Mesenteric fat pad (tissue), 1 donor: ENCODE measurements at places on chromosomes 12 and 14.

DNA sequence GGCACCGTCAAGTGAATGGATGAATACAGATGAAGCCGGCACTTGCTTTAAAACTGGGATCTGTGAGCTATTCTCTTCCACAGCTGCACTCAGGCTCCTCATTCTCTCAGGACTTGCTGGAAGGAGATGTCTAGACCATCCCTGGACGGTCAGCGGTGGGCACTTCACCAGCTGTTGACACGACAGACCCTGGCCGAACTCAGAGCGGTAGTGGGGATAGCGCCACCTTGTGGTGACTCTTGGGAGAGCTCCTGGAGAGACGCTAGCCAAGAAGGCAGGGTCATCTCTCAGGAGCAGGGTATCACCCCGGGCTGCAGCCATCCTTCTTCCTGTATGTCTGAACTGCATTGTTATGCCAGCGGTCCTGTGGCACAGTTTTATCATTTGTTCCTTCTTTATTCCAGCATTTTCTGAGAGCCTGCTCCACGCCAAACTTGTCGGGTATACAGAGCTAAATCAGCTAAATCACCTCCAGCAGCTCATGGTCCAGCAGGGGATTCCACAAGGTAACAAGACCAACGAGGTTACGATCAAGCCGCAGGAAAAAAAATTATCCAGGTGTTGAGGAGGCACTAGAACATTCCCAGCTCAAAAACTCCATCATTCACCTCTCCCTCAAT lies 10.0 kb downstream of the WNT1 start:
- no peak for DNase-seq

- DNase-seq, result no peak
Measured at GRCh38 chr12:91767237-91767636, 378.4 kb downstream of the BTG1 start.

GRCh38 chr12:129607301-129607700 lies 296.5 kb downstream of the TMEM132D start:
- DNase-seq, result no peak

- no peak for DNase-seq
Measured at GRCh38 chr12:60684988-60685655, 1089.3 kb downstream of the SLC16A7 start.

DNA sequence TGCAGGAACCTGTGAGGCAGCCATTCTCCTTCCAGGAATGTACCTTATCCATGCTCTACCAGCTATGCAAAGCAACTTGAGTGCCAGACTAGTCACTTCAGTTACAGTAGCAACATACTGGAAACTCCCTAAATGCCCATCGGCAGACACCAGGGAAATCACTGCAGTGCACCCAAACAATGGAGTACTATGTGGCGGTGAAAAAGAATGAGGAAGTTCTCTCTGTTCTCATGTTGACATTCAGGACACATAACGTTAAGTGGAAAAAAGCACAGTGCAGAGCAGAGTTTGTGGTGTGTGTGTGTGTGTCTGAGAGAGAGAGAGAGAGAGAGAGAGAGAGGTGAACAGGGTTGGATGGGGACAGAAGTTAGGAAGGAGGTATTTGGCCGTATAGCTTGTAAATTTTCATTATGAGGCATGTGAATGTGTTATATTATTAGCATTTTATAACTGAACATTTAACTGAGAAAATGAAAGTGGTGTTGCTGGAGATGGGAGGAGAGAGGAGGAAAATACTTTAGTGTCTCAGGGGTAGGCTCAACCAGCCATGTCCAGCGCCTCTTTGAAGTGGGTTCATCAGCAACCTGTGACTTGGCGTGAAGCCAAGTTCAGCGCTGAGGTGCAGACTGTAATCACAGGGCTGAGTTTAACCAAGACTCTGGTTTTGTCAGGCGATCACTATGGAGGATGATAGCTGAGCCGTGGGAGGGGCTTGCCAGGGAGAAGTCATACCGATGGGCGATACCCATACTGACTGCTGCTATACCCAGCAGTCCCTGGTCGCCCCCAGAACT lies 17.3 kb downstream of the TNFAIP2 start:
- no peak for DNase-seq

GRCh38 chr12:74922117-74922516 lies 287.5 kb downstream of the KCNC2 start:
- no peak for DNase-seq

DNA sequence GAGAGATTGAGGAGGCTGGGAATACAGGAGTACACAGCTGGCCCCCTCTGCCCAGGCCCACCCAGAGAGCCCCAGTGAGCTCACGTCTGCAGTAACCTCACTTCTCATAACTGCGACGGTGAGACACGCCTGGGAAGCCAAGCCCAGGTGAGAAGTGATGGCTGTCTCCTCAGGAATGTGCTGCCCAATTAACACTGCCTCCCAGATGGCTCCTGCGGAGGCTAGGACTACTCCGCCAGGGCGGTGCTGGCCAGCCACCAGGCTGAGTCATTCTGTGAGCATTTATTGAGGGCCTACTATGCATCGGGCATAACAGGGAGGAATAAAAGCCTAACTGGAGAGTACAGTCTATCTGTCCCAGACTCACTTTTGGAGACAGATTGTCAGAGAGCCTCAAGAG lies 9.3 kb upstream of the TMEM106C start:
- DNase-seq, result no peak

DNA sequence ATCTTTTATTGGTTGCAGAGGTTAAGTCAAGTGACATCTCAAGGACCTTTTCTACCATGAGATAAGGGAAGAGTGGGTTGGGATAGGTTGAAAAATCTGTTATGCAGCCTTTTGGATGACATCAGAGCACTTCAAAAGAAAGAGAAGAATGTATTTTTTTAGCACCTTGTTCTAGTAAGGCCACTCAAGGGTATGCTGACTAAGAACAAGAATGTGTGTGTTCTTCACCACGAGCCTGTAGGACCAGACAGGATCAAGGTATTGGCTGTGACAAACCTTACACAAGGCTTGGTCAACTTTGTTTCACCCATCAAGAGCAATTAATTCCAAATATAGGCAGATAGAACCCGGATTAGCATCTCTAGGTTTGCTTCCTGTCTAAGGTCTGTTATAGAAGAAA lies 142.5 kb downstream of the SAMD4A start:
- DNase-seq, result no peak

GRCh38 chr14:36981832-36982529 lies 190.4 kb downstream of the SLC25A21 start:
- no peak for DNase-seq

DNA sequence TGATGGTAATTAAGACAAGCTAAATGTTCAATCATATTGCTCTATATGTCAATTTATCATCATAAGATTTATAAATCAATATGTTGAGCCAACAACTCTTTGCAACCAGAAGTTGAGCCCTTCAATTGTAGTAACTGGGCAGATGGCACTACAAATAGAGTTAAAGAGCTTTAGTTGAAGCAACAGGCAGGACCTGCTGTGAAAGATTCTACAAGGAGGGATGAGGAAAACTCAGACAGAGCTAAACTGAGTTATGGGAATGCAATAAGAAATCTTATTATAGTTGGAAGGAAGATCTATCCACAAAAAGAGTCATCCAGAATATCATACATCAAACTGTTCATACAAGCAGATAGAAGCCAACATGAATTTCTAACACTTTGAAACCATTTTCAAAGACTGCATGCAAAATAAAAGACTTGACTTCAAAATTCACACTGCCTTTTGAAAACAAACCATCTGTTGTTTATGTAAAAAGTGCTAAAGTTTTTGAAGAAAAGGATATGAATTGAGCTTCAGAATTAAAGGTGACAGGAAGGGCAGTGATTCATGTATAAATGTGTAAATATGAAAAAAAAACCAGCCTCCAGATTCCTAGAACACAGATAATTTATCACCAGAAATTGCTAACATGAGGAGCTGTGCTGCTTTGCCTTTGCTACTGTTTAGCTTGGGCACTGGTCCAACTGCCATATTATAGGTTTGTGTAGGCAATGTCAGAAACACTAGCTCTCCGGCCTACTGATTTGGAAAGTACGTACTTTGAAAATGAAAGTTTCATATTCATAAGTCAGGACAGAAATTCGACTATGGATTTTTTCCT lies 133.2 kb downstream of the SLC35F4 start:
- DNase-seq, result no peak

GRCh38 chr12:25376985-25377384 lies 126.3 kb upstream of the KRAS start:
- DNase-seq, result no peak

GRCh38 chr12:546920-547845 lies 87.4 kb downstream of the B4GALNT3 start:
- DNase-seq, result no peak

DNA sequence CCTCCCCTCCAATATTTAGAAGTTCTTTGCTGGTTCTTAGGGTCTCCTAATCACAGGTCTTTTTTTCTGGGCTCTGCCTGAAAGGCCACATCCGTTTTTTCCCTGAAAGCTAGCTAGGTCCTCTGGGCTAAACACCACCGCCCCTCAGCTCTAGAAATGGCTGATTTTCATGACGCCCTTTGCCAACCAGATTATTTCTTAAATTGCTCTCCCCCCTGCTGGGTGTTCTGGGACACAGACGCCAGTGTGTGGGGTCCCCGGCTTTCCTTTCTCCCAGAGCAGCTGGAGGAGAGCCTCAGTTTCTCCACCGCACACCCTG lies 45.3 kb upstream of the ATP23 start:
- DNase-seq, result no peak

- no peak for DNase-seq
Measured at GRCh38 chr14:61535032-61535431, 160.3 kb upstream of the HIF1A start.

GRCh38 chr12:18810537-18811253 lies 72.8 kb downstream of the CAPZA3 start:
- DNase-seq, result no peak

DNA sequence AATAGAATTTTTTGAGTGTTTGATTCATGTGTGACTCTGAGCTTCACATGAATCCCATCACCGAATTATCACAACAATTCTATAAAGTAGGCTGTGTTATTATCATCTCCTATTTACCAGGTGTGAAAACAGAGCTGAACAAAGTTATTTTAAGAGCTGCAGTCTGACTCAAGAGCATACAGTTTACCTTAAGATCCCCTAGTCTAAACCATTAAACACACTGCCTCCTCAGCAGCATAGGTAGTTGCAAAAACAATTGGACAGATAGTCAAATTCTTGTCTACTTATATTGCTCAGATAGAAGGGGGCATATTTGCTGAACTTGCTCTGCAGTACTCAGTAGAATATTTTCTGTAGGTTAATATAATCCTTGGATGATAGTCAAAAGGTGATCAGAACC lies 219.8 kb upstream of the ATP2B1 start:
- DNase-seq, result no peak

DNA sequence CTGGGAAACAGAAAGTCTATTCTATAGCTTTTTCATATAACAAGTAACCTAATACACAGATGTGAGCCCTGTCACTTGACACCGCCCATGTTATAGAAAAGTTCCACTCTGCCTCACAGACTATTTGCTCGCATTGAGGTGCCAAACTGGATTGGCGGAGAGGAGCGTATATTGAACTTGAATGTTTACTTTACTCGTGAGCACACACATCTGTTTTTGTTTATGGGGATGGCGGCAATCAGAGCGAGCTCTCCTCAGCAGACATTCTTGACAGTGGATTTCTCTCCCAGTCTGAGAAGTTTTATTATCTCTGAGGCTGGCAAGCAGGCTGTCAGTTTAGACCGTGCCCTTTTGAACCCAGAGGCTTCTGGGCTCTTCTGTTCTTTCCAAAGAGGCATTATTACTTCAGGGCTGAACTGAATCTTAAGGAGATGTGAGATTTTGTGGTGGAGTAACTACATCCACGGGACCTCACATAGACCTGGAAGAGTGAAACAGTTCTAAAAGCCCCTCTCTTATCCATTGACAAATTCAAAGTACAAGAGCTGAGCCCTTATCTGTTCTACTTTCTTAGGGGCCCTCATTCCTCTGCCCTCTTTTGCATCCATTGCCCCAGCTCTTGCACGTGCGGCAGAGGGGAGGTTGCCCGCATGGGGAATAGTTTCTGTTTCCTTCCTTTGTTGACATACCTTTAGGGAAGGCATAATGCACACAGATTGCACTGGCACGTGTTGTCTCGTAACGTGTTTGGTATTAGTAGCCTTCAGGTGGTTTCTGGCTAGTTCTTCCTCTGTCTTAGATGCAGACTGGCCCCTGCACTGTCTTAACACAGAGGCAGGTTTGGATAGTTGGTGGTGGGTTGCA lies 68.2 kb downstream of the DRAM1 start:
- no peak for DNase-seq

GRCh38 chr14:64726585-64726890 lies 22.3 kb downstream of the PLEKHG3 start:
- no peak for DNase-seq

GRCh38 chr12:132084621-132085290 lies 59.4 kb downstream of the DDX51 start:
- DNase-seq, result peak; percentile 96

DNA sequence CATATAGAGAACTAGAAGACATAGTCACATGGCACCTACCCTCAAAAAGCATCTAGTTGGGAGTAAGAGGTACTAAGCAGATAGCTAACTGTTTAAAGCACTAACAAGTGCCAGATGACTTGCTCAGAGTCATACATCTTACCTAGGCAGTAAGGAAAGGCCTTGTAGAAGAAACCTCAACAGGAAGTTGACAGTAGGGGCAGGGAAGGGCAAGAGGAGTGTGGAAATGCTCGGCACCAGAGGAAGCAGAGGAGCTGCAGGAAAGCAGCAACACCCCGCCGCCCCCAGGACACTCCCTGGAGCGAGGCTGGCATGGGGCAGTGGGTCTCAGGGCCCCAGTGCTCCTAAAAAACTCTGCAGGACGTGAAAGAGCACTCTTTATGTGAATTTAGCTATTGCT lies 92.9 kb downstream of the PPP2R5C start:
- DNase-seq, result no peak

GRCh38 chr14:55446833-55447232 lies 6.4 kb upstream of the TBPL2 start:
- DNase-seq, result no peak

DNA sequence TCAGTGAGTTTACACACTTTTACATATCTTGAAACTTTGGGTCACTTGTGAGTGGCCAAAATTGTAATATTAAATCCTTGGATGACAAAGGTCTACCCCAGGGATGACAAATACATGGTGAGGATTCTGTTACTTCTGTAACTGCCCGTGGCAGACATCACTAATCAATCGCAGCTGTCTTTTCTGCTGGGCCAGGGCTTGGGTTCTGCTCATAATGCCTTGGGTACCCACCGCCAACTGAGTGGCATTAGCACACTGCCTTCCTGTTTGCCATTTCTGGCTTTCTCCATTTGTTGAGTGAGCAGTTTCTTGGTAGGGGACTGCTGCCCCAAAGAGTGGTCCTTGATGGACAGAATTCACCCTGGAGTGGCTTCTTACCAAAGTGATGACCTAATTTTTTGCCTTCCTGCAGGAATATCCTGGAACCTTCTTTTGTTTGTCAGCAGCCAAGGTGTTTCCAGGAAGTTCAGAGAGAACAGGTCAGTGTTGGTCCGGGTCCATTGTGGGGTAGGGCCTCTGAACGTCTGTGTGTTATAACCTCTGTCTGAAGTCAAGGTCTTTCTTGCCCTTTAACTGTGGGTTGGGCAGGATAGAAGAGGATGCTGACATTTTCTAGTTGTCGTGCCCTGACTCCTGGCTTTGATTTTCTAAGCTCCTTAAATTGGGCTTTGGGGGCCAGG lies 6.2 kb downstream of the TSPAN9 start:
- DNase-seq, result no peak

- no peak for DNase-seq
Measured at GRCh38 chr12:61871485-61871810, 388.8 kb upstream of the USP15 start.
